ENCODE measurements at places on chromosomes 7 and 10.

GRCh38 chr10:506451-507354, 182.8 kb downstream of the DIP2C start:
- DNase-seq = no peak

DNA sequence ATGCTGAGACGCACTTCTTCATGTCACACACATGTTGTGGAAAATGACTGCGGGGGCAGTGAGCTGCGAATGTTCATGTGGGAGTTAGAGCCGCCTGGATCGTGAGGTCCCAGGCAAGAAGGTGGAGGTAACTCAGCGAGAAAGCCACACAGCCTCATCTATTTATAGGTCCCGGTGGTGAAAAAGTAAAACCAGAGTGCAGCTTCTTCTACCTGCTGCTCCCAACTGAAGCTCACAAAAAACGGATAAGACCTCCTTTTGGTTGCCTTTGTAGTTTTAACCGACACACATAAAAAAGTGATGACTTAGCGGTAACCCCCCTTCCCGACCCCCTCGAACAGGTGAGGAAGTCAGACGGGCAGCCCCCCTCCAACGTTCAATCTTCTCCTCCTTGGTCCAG, 276.9 kb downstream of the GATA3 start:
- no peak for DNase-seq

DNA sequence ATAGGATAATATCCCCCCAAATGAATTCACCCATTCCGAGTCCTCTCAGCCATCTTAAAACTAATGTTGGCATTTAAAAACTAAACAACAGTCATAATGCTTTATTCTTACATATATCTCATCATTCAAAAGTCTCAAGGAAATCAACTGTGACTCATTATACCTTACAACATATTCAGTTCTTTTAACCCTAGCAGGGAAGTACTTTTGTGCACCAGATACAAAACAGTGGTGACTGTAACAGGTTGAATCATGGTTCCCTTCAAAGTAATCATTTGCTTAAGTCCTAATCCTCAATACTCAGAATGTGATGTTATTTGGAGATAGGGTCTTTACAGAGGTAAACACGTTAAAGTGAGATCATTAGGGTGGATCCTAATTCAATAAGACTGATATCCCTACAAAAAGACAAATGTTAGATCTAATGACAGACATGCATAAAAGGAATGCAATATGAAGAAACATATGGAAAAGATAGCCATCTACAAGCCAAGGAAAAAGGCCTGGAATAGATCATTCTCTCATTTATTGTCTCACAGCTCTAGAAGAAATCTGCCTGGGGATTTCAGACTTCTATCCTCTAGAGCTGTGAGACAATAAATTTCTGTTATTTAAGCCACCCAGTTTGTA, 42.3 kb downstream of the RELN start:
- no peak for DNase-seq

DNA sequence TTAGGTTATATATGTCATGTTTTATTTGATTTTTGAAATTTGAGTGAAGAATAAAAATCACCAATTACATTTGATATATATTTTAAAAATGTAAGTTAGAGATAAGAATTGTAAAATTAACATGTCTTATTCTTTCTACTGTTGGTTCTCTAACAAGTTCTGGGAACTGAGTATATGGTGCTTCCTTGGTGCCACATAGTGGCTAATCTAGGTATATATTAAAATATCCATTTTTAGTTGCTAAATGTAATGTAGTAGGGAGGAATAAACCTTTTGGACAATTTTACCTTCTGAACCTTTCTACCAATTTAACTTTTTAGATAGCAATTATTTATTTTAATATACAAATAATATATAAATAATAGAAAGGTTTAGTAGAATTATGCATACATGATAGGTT, 17.5 kb downstream of the CFAP69 start:
- DNase-seq = no peak

GRCh38 chr10:61684894-61685507, 22.3 kb downstream of the CABCOCO1 start:
- DNase-seq = no peak

DNA sequence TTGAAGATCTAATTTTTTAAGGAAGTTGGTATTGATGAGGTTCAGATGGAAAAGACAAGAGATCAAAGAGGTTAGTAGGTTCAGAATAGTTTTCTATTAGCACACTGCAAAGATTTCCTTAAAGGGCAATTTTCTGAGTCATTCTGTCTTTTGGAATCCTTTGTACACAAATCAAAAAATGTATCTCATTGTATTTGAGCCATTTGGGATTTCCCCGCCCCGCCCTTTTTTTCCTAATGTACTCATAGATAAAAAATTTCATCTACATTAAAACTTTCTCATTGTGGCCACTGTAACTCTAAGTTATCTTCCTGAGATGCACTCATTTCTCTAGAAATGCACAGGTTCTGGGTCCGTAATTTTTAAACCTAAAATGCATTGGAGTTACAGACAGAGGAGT, 12.1 kb downstream of the GIMAP6 start:
- no peak for DNase-seq

DNA sequence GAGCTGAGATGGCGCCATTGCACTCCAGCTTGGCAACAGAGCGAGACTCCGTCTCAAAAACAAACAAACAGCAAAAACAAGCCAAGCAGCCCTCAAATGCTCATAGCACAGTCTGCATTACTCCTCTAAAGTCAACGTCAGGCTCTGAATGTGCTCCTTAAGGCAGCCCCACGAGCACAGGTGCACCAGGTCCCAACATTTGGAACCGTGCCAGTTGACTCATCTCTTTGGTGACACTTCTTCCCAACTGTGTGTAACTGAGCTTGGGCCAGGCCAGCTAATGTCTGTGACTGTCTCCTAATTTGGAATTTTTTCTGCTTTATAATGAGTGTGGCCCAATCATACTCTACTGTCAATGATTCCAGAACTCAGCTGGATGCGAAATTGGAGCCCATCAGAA, 66.3 kb upstream of the EFCAB10 start:
- DNase-seq = no peak

DNA sequence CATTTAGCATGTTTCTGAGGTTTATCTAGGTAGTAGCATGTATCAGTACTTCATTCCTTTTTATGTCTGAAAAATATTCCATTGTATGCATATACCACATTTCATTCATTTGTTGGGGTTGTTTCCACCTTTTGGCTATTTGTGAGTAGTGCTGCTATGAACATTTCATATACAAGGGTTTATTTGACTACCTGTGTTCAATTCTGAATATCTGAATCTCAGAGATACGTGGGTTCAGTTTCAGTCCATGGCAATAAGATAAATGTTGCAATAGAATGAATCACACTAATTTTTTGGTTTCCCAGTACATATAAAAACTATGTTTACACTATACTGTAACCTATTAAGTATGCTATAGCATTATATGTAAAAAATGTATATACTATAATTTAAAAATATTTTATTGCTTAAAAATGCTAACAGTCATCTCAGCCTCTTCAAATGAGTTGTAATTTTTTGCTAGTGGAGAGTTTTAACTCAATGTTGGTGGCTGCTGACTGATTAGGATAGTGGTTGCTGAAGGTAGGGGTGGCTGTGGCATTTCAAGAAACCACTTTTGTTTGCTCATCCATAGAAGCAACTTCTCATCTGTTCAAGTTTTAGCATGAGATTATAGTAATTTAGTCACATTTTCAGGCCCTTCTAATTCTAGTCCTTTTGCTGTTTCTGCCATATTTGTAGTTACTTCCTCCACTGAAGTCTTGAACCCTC, 13.9 kb downstream of the PLEKHA1 start:
- DNase-seq = no peak

DNA sequence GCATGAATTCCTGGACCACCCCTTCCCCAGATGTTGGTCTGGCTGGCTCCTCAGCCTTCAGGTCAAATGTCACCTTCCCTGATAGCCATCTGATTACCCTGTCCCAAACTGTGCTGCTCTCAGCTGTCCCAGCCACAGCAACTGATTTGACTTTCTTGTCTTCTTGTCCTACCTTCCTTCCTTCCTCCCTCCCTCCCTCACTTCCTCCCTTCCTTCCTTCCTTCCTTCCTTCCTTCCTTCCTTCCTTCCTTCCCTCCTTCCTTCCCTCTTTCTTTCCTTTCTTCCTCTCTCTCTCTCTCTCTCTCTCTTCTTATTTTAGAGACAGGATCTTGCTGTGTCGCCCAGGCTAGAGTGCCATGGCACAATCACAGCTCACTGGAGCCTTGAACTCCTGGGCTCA, 242.5 kb downstream of the RPS24 start:
- no peak for DNase-seq

DNA sequence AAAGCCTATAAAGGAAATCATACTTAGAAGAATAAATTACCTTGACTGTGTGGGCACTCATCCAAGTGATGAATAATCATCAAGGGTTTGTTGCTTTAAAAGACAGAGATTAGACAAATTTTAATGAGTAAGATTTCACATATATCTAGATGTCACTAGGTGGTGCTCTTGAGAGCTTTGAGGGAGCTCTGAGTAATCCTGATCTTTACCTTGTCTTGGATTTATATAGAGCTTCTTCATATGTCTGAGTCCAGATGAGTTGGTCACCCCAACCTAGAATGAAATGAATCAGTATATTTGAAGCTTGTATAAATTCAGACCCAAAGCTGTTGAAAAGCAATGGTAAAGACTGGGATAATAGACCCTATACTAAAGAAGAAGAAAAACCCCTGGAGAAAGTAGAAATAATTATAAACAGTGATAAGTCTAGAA, 3.7 kb downstream of the AGR2 start:
- DNase-seq = no peak

GRCh38 chr7:133155642-133156041, 73.8 kb upstream of the CHCHD3 start:
- DNase-seq = no peak

DNA sequence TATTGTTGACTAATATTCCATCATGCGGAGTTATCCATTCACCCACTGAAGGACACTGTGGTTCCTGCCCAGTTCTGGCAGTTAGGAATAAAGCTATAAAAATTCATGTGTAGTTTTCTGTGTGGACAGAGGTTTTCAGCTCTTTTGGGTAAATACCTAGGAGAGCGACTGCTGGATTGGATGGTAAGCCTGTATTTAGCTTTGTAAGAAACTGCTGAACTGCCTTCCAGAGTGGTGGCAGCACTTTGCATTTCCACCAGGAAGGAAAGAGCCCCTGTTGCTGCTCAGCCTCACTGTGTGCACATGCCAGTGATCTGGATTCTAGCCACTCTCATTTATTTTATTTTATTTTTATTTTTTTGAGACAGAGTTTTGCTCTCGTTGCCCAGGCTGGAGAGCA, 14.2 kb downstream of the ZNF775 start:
- no peak for DNase-seq

GRCh38 chr7:127689194-127689772, 37.3 kb downstream of the SND1 start:
- no peak for DNase-seq

DNA sequence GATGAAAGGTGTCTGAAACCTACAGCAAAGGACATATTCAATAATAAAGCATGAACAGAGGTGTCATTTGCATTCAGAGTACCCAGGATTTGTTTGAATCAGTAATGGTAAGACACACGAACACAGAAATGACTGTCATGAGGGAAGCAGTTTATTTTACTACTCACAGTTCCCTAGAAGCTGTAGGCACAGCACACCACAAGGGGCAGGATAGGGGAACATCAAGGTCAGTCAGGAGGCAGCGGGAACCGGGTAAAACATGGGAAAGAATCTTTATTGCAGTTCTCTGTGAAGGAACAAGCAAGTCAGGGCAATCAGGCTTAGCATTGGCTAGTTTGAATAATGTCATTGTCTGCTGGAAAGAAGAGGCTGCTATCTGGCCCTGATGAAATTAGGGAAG, 70.2 kb upstream of the PDSS1 start:
- DNase-seq = no peak

DNA sequence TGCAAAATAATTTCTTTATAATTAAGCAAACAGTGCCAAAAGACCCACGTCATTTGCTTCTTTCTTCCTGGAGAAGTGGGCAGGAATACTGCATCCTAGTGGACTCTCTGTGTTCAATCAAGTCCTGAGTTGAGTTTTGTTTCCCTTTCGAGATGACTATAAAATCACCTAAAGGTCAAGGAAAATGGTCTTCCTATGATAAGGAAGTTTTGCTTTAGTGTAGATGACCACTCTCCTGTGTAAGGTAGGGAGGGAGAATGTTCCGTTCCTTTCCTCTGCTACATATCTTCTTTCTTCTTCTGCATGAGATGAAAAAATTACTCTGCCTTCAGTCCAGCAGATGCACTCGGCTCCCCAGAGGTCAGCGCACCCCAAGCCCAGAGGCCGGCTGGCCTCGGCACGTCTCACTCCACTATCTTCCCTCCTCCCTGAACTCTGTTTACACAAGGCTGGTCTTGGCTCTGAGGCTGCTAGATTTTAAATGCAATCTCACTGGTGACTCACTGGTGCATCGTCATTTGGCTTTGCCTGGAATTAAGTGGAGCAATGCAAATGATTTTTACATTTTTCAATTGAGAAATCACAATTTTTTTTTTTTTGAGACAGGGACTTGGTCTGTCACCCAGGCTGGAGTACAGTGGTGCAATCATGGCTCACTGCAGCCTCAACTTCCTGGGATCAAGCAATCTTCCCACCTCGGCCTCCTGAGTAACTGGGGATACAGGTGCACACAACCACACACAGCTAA, 18.6 kb upstream of the VDAC2 start:
- DNase-seq = no peak

DNA sequence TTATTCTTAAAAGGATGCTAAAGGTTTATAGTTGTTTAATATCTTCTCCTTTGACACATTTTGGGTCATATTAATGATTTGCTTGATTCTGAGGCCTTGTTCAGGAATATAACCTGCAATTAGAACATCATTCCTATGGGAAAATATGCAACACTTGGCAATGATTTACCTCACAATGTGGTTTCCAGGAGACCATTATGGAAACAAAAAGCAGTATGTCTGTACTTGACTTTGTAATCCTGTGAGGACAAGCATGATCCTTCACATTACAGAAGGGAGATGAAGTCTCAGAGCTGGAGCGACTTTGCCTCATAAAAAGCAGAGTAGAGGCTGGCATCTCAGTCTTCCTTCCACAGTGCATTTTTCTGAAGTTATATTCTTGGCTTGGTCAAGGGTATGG, 57.0 kb upstream of the CDCA7L start:
- no peak for DNase-seq

DNA sequence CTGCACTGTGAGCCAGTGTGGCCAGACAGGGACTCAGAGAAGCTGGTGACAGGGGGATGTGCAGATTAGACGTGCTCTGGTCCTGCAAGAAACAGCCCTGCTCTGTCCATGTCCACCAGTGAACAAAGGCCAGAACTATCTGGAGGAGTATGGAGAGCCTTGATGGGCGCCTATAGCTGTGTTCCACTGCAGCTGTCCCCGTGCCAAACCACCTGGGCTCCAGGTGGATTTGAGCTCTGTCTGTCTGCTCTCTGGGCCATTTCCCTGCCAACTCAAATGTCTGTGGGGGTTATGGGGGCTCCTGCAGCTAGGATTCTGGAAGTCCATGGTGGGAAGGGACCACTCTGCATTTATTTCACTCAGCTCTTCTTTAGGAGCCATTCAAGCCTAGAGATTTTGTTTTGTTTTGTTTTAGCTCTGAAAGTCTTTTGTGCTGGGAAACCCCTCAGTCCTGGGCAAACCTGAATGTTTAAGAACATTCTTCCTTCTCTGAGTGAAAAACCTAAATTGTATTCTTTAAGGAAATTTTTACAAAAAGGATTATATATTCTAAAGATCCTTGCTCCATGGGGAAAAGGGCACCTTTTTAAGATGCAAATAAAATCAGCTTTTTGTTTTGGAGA, 1039.5 kb upstream of the SORCS1 start:
- DNase-seq = no peak

All from stimulated activated CD8-positive, alpha-beta memory T cell treated with anti-CD3 and anti-CD28 coated beads, Interleukin-15, amount 100 ng/mL, for 24 hours (primary cell).